ENCODE measurements at places on chromosomes 5 and 9.

DNA sequence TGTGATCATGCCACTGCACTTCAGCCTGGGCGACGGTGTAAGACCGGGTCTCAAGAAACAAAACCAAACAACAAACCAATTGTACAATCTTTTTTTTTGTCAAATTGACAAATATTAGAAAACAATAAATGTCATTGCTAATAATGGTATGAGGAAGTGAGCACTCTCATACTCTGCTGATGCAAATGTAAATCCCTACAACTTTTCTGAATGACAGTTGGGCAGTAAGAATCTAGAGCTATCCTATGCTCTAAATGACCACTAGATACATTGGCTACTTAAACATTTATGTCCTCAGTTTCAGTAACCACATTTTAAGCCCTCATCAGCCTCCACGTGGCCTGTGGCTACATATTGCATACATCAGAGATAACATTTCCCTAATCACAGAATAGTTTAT is 256.2 kb downstream of the FER start:
- no peak for DNase-seq

DNA sequence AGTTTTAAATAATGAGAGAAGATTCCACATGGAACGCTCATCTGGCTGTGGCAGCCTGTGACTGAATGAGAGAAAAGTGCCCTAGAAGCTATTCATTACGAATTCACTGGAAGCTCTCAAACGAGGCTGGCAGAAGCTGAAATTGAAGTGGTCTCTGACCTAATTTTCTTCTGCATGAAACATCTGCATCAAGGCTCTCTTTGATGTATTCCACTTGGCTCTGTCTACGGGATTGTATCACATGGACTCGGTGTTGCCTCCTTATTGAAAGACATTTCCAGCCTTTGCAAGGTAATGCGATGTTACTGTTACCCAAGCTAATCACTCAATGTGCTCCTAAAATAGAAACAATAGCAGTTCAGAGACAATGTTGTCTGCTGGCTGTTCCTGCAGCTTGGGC is 246.9 kb upstream of the ZNF462 start:
- peak; percentile 2 for DNase-seq

DNA sequence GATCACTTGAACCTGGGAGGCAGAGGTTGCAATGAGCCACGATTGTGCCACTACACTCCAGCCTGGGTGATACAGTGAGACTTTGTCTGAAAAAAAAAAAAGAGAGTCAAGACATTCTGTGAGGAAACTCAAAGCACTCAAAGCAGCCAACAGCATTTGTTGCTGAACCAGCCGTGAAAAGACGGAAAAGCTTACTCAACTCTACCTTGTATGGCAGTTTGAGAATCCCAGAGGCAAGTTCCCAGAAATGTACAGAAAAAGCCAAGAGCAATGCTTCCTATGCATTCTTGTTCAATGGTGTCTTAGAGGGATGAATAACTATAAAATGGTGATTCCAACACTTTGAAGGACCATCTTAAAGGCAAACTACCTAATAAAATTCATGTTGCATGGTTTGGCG is 170.2 kb downstream of the HSD17B3 start:
- no peak for DNase-seq

DNA sequence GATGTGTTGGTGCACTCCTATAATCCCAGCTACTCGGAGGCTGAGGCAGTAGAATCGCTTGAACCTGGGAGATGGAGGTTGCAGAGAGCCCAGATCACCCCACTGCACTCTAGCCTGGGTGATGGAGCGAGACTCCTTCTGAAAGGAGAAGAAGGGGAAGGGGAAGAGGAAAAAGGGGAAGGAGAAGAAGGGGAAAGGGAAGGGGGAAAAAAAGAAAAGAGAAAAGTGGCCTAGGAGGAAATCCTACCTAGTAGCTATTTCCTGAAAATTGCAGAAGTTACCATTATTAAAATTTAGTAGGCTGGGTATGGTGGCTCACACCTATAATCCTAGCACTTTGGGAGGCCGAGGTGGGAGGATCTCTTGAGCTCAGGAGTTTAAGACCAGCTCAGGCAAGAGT is 67.4 kb downstream of the ARRDC3 start:
- DNase-seq: no peak

DNA sequence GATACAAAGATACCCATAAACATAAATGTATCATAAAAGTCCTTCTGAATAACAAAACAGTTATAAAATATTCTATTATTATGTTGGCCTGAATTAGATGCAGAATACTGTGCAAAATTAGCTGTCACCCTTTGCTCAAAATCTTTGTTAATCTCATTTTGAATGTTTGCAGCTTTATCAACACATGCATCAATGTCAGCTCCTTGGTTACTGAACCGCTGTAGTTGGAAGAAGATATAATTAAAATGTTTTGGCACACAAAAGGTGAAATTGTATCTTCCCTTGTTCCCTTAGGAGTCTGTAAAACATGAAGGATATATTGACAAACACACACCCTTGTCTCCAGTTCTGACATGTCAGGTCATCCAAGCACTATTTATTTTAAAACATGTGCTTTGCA is 146.3 kb upstream of the POU5F2 start:
- DNase-seq: no peak

GRCh38 chr5:114977979-114978573 is 191.6 kb downstream of the TRIM36 start:
- DNase-seq: no peak

DNA sequence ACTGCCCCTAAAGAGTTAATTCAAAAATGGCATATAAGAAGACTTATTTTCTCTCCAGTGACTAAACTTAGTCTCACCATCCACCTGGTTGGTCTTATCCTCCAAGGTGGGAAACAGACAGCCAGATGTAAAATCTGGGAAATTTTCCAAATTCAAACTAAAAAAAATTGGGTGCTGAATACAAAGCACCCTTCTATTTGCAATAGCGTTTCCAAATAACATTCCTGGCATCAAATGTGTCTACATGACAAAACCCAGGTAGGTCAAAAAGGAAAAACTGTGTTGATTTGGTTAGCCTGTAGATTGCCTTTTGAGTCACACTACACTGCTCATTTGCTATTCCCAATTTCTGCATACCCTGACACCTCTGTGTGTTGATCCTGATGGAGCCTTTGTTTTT is 252.2 kb downstream of the NR2F1-AS1 start:
- DNase-seq: no peak

- no peak for DNase-seq
These were observed 182.3 kb upstream of the MAST4 start for GRCh38 chr5:66413931-66414330.

DNA sequence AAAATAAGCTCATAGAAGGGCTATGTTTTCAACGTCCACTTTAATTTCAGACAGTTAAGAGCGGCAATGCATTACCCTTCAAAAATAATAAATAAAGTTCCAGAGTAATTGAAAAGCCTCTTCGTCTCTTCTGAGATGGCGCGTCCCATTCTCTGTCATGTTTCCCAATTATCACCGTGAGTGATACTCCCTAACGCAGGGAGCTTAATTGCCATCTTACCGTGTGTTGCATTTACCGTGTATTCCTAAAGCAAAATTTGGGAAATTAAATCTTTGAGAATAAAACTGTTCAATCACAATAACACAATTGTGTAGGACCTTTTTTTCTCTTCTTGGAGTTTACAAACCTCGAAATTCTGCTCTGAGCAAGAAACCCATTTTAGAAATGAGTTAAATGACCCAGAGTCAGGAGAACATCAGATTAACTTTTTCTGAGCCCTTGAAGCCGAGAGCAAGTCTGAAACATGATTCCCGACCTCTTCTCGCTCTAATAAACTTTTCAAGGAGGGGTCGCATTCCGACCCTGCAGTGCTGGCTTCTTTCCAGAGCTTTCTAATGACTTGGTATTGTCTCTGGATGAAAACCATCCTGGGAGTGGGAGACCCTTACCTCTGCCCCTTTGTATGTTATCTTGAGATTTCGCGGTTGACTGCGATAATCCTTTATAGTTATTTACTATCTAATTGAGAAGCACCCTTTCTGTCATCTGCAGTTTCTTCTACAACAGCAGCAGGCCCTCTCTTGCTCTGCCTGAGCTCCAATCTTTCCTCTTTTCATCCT is 251.5 kb downstream of the FSTL4 start:
- no peak for DNase-seq

DNA sequence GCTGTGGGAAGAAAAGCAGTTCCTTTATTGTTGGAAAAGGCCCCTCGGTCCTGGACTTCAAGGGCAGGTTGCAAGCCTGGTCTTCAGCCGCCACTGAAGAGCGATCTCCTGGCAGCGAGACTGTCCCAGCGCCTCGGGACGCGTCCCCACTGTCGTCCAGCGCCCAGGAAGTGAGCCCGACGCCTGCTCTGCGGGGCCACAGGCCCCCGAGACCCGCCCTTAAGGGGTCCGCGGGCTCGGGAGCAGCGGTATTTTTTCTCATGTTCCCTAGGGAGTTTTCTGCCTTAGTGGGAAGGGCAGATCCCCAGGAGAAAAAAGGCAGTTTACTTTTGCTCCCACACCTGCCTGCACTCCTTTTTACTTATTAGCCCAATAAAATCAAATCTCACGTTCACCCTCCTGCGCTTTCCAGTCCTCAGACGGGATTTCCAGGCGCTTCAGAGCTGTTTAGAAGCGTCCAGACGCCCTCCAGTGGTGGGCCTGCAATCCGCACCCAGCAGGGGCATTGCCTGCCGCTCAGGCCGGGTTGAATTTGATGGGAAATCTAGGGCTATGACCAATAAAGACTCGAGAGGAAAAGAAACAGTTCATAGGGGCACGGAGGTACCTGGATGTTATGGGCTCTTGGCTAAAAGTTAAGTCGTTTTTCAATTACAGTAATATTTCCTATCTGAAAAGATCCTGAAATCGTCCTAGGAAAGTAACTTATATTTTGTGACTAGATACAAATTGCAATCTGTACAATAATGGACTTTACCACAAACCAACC is 2.8 kb upstream of the EFNA5 start:
- peak; percentile 64 for DNase-seq

DNA sequence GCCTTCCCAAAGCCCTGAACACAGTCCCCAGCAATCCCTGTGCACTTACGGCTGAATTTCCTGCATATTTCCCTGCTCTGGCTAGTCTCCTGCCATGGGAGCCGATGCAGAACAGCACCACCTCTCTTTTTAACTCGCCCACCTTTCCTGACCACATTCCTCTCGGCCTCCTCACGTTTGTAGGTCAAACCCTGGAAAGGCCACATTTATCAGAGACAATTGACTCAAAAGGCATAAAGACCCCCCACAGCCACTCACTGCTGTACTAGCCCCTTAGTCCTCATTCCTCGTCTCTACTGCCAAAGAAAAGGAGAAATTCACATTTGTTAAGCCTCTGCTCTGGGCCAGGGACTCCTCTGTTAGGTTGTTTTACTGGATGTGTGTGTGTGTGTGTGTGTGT is 43.6 kb downstream of the ENC1 start:
- no peak for DNase-seq

GRCh38 chr9:118104363-118104762 is 400.2 kb downstream of the TLR4 start:
- DNase-seq: no peak

GRCh38 chr5:9194509-9194908 is 351.4 kb downstream of the SEMA5A start:
- DNase-seq: no peak

- DNase-seq: no peak
These were observed 45.2 kb downstream of the CDC14B start for GRCh38 chr9:96574455-96574854.

DNA sequence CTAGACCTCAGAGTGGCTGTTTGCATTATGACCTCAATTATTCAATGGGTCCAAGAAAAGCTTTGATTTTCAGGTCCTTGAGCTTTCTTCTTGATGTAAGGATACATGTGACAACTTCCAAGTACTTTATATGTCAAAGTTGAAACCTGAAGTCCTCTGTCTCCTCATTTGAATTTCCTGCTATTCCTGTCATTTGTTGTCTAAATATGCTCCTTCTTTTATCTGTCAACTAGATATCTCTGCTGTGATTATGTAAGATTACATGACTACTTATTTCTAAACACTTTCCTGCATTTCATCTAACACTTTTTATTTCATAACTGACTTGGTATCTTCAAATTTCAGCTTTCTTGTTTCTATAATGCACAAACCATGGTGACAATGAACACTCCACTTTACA is 670.0 kb upstream of the FAM174A start:
- no peak for DNase-seq

DNA sequence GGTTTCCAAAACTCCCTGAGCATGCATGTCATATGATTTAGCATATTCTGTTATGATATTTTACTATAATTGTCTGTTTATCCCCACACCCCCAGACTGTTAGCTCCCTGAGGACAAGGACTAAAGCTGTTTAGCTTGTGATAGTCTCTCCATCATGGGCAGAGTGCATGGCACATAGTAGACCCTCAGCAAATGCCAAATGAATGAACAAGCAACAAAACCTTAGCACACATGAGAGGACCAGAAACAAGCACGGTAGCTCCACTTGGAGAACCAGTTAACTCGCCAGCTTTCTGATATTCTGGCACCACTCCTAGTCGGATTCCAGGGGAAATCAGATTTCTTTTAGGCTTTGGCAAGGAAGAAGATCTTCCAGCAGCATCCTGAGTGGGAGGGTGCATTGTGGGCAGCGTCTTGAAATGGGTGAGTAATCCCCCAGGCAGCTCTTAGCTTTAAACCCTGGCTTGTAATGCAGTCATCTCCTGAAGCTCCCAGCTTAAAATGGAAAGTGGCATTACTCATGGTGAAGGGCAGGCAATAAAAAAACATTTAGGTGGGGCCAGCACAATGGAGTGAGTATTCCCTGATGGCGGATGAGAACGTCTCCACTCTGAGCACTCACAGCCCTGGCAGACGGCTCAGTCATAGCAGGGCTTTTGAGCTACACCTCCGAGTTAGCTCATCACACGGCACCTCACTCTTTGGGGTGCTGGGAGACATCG is 41.1 kb downstream of the FGF1 start:
- no peak for DNase-seq

GRCh38 chr5:133969654-133970324 is 1.4 kb upstream of the C5orf15 start:
- DNase-seq: no peak

GRCh38 chr5:43041669-43042175 is 1.6 kb upstream of the ANXA2R start:
- DNase-seq: peak; percentile 70

GRCh38 chr9:71446473-71447411 is 321.6 kb downstream of the CEMIP2 start:
- DNase-seq: no peak

- no peak for DNase-seq
These were observed 83.8 kb downstream of the SEMA5A start for GRCh38 chr5:9462109-9462508.

GRCh38 chr9:113886466-113886865 is 10.4 kb downstream of the ZNF618 start:
- no peak for DNase-seq

GRCh38 chr5:134423376-134423775 is 11.7 kb upstream of the CDKN2AIPNL start:
- no peak for DNase-seq

GRCh38 chr9:71322311-71322710 is 200.9 kb upstream of the TRPM3 start:
- DNase-seq: no peak

GRCh38 chr5:148827723-148828122 is 1.3 kb downstream of the ADRB2 start:
- DNase-seq: no peak

- DNase-seq: no peak
These were observed 314.2 kb downstream of the CDK5RAP2 start for GRCh38 chr9:120265791-120266190.
